ENCODE measurements at places on chromosomes 2 and 18.
A peak's percentile ranks its signal among the peaks of the same experiment; 100 is the strongest.

DNA sequence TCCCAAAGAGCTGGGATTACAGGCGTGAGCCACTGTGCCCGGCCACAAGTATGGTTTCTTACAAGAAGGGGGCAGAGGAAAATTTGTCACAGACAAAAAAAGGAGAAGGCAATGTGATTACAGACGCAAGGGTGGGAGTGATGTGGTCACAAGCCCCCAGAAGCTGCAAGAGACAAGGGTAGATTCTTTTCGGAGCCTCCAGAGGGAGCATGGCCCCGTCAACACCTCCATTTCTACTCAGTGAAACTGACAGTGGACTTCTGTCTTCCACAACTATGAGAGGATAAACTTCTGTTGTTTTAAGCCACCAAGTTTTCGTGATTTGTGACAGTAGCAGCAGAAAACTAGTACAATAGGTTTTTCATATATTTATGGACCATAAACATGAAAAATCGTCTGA is 2.1 kb upstream of the TCF7L1 start:
- no peak for ATAC-seq

DNA sequence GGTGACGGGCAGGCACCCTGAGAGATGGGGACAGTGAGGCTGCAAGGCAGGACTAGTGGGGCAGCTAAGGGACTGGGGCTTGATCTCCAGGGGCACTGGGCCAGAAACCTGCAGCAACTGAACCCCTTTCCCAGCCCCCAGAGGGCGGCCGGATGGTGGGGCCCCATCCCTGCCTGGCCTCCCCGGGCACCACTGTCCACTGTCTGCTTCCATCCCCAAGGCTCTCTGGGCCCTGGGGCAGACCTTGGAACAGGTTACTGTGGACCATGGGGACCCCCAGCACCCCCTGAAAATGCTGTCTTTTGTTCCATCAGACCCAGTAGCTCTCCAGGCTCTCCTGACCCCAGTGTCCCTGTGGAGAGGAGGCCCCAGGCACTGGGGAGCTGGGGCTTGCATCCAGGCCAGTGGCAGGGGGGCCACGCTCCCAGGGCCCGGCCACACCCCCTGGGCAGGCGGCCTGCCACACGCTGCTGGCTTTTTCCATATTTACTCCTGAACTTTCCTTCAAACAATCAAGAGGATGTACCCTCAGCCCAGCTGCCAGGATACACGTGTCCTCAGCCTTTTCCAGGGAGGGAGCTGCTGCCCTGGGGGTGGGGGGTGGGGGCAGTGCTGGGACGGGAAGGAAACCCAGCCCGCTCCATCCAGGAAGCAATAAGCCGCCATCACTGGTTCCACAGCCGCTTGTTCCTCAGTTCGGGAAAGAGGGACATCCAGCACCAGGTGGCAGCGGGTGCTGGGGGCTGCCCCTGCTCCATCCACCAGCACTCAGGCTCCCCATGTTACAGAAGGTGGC is 102.3 kb upstream of the ODC1 start:
- peak; percentile 60 for ATAC-seq

DNA sequence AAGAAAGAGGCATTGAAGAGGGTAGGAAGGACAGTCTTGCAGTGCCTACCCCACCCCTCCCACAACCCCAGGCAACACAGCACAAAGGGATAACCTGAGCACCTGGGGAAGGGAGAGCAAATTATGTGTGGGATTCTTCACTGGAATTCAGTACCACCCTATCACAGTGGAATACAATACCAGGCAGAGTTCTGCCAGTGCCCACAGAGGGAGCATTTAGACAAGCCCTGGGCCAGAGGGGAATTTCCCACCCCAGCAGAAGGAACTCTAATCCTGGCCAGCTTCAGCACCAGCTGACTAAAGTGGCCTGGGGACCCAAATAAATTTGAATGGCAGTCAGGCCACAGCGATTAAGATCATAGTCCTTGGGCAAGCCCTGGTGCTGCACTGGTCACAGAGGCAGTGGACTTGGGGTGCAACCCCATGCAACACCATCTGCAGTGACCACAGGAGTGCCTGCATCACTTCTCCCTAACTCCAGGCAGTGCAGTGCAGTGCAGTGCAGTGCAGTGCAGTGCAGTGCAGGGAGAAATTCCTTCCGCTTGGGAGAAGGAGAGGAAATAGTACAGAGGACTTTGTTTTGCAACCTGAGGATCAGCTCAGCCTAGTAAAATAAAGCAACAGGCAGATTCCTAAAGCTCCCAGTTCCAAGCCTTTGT is 147.8 kb upstream of the SRD5A2 start:
- no peak for ATAC-seq

DNA sequence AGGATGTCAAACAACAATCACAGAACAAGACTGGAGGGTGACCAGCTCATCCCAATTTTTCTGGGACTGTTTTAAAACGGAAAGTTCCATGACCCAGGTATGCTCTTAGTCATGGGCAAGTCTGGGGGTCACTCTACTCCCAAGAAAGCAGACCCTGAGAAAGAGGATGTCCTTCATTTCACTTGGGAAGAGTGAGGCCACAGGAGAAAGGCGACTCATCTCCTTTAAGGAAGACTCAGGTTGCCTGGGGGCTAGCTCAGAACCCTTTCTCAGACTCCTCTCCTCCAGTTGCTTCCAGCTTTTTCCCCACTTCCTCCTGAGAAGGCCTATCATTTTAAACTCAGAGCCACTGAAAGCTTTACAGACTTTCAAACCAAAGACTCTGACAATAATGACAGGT is 9.3 kb downstream of the RNF152 start:
- ATAC-seq, result no peak

DNA sequence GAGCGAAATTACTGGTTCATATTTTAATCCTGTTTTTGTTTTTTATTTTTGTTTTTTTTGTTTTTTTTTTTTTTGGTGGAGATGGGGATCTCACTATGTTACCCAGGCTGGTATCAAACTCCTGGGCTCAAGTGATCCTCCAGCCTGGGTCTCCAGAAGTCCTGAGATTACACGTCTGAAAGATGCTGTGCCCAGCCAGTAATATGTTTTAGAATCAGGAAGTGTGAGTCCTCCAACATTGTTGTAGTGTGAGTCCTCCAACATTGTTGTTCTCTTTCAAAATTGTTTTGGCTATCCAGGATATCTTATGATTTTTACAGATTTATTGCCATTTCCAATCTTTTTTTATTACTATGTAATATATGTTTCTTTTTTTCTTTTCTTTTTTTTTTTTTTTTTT is 23.1 kb downstream of the TPRKB start:
- no peak for ATAC-seq

GRCh38 chr18:2900684-2901422 is 54.0 kb downstream of the EMILIN2 start:
- no peak for ATAC-seq

DNA sequence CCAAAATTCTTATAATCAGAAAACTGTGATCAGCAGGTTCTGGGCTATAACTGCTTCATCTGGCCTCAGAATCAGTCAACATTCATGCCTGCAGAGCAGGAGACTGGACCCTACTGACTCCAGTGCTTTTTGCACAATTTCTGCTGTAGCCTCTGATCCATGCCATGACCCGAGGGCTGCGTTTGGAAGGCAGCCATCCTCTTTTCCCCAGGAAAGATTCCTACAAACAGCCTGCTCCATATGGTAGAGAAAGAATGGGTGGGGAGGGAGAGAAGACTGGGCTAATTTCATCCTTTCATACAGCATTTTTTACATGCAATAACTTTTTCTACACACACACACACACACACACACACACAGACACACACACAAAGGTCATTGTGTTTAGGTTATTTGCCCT is 133.0 kb upstream of the MMADHC start:
- ATAC-seq, result no peak

DNA sequence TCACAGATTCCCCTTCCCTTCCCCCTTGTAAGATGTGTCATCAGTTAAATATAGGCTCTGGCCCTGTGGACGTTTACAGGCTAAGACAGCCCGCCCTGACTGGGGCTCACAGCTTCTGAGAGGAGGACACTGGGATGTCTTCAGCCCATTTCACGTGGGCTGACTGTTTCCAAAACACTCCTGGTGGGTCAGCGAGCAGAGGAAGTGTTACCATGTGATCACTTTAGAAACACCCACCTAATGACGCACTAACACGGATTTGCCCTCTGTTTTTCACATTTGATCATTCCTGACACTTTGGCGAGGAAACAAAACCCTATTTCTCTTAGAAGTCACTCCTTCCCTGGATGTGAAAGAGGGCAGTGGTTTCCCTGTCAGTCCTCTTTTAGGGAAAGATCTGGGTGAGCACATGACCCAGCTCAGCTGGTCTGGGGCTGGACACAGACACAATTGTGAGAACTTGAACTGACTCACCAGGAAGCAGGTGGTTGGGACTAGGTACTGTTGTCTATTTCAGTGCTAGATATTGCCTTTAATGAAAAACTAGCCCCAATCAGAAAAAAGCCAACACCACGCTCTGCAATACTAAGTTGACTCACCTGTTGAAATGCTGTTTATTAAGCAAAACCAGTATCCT is 38.8 kb downstream of the BMP10 start:
- peak; percentile 68 for ATAC-seq

DNA sequence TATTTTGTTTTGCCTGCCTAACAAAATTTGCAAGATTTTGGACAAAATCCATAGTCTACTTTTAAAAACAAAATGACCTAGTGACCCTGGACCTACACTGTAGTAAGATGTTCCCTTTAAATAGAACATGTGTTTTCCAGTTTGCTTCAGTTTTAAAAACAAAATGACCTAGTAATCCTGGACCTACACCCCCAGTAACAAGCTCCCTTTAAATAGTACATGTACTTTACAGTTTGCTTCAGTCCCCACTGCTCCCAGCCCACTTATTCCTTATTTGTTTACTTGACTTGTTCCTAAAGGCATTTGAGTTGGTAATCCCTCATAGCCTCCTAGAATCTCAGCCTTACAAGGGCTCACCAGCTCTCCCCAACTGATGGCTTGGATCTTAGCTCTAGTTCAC is 34.5 kb upstream of the HTR2B start:
- no peak for ATAC-seq

- no peak for ATAC-seq
Measured at GRCh38 chr18:67919316-67919715, 402.8 kb upstream of the DSEL start.

Measured in gastroesophageal sphincter (tissue), 4 donors.